ENCODE measurements at places on chromosomes 4 and X.

- DNase-seq = no peak
Measured at GRCh38 chrX:66028936-66029335, 10.9 kb downstream of the VSIG4 start.

GRCh38 chr4:151325111-151325948 is at the start of gene SH3D19:
Gene SH3D19 (minus strand): TSS chr4:151325605. CDS start chr4:151325352, 253 bp downstream.
- no peak for DNase-seq

GRCh38 chrX:107775000-107775733 is 420 bp downstream of the TSC22D3 start:
- no peak for DNase-seq

DNA sequence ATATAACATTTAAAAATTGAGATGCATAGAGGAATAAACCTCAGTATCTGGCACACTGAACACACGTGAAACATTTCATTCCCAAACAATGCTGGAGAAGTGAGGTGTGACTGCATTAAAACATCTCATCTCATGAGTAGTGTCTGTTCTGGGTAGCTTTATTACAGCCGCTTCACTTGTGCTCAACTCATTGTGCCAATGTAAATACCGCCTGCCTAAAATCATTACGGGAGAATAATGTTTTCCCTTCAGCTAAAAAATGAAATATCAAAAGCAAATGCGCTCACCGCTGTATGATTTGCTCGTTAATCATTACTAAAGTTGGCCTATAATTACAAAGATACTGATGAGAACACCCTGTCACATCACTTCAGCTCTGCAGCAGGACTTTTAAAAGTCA is 110.2 kb upstream of the PRPS2 start:
- DNase-seq = no peak

All from OCI-M1 (cell line).